ENCODE measurements at places on chromosomes 7 and 10.

GRCh38 chr10:81314471-81314870 lies 560.5 kb upstream of the NRG3 start:
- DNase-seq, result no peak

DNA sequence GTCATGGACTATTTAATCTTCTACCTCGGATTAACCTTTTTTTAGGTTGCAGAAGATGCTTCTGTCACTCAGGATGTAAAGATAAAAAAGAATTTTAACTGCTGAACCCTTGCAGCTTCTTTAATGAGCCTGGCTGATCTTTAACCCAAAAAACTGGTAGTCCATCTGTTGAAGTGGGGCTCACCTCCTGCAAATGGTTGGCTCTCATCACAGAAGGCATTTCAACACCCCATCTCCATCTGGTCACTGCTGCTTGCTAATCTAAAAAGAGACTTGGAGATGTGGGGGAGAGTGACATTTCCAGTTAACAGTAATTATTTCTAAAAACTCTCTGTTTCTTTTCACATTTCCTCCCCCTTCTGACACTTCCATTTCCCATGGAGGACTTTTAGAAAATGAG lies 208.6 kb downstream of the LHFPL3 start:
- no peak for DNase-seq

GRCh38 chr10:126849646-126850045 lies 55.6 kb upstream of the DOCK1 start:
- DNase-seq, result no peak

DNA sequence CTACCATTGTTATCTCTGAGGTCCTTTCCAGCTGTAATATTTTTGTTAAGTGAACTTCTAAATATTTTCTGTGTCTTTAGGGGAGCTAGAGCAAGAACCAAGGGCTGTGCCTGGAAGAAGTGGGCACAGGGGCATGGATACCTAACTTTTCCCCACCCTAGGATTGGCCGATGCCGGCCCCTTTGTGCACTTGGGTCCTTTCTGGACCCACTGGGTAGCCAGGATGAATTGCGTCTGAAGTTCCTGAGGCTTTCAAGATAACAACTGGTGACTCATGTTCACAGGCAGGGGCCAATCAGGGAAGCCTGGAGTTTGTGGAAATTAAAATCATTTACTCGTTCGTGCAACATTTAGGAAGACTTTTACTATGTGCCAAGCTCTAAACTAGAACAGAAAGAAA lies 758 bp downstream of the DPCD start:
- no peak for DNase-seq

GRCh38 chr10:94983555-94983954 lies 45.1 kb downstream of the CYP2C9 start:
- no peak for DNase-seq

GRCh38 chr7:118855290-118855689 lies 630.8 kb downstream of the ANKRD7 start:
- no peak for DNase-seq

Measured in kidney capillary endothelial cell (primary cell).